NCI-H748 treated with DMSO at 0.1 percent for 48 hours (cell line): ENCODE measurements at places on chromosomes 5 and 9.

GRCh38 chr9:12182806-12183205, 510.4 kb upstream of the TYRP1 start:
- DNase-seq, result no peak

DNA sequence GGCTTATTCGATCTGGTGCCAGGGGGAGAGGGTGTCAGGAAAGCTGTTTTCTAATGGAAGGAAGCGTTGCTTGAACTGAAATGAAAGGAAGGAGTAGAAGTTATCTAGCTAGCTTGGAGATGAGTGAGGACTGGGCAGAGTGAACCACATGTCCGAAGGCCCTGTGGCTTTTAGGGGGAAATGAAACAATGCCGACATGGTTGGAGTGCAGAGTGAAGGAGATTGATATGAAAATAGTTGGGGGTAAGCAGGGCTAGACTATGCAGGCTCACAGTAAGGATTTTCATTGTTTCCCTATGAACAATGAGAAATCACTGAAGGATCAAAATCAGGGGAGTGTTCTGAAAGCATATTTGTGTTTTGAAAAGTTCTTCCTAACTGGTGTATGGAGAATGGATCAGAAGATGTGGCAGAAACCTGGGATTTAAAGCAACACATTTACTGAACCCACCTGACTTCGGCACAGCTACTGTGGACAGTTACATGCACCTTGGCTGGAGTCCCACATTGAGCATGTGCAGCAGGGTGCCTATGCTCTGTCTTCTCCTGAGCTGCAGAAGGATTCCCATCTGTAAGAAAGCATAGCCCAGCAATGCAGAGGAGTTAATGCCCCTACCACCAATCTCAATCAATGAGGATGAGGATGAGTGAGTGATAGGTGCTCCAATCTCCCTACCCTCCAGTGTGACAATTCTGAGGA, 144.4 kb upstream of the TBCA start:
- no peak for DNase-seq

- no peak for DNase-seq
Observed at GRCh38 chr9:114643001-114643400, 14.6 kb downstream of the TEX53 start.

DNA sequence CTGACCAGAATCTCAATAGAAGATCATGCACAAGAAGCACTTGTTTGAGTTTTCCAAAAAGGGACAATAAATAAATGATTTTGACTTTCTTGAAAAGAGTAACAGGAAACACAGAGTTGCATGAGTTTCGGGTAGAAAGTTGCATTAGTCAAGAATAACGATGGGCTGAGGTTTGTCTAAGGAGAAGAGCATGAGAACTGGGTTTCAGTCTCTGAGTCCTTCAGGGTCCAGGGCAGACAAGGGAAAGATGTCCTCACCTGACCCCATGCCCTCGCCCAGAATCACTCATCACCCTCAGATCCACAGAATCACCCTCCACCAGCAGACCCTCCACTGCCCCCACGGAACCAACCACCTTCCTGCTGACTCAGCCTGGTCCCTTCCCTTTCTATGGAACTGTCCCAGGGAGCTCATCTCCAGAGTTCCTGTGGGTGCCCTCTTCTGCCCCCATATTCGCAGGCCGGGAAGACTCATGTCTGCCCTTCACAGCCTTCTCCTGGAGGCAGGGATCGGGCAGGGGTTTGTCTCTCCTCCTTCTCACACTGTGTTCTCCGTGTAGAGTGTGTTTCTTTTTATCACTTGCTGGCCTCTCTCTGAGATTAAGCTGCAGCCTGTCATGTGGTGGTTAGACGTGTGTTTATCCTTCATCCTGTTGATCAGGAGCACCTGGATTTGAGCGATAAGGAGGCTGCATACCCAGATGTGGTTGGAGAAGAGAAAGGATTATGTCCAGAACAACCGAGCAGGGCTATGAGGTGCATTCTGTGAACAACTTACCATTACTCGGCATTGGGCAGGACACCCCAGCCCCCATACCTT, 442.6 kb downstream of the MAT2B start:
- no peak for DNase-seq

DNA sequence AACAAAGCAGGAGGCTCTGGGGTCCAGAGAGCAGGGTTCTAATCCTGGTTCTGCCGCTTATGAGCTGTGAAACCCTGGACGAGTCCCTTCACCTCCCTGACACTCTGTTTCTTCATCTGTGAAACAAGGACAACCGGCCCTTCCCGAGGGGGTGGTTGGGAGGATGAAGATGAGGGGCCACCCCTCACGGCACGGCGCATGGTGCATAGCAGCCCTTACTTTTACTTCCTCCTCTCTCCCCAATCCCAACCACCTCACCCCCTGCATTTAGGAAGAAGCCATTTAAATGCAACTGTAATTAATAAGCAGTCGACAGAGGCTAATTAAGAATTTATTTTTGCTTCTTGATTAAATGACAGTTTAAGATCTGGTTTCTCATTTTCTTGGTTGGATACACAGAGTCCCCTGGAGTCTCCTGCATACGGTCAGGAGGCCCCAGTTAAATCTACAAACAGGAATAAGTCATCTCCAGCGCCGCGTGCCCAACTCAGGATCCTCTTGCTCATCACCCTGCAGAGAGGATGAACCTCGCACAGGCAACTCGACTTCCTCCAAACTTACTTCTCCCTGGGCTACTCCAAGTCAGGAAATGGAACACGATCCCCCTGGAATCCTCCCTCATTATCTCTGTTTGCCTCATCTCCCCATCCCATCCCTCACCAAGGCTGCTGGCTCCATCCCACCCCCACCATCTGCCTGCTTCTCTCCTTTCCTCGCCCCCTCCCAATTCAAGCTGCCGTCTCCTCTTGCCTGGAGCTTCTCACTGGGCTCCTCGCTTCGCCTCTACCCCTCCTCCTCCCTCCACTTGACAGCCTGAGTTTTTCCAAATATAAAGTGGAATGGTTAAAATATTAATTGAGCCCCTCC, 95.9 kb downstream of the HRH2 start:
- no peak for DNase-seq

DNA sequence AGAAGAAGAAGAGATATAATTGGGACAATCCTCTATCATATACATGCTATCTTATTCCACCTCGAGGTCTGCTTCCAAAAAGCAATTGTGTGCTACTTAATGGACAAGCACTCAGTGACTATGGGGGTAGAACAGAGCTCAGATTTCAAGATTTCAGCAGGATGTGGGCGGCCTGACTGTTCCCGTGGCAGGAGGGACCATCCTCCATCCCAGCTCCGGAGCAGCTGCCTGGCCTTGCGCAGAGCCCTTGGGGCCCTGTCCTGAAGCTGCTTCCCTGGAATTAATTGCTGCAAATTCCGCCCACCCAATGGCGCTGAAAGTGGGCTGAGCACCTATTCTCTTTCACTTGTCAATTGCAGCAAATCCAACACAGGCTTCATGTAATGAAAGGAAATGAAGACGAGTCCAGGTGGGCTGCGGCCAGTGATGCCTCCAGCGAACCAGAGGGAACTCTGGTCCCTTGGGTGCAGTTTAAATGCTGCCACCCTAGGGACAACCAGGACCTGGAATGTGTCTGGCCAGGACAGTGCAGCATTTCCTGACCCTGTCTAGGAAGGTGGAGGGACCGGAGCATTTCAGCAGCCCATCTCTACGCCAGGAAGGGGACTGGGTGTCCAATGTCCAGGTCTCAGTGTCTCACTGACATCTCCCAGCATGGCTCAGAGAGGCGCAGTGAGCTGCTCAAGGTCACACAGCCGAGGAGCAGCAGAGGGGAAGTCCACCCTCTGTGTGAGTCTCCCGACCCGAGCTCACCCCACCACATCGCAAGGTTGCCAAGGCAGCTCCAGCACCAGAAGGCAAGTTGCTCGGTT, 50.5 kb upstream of the FCN1 start:
- no peak for DNase-seq

- DNase-seq, result no peak
Observed at GRCh38 chr9:18923167-18923566, 109.8 kb downstream of the SAXO1 start.
